ENCODE measurements at places on chromosomes 6 and 20. TPM values are rescaled to one million over a fixed set of nuclear protein-coding genes. Genes with fewer than 3 reads are reported as not detected.

DNA sequence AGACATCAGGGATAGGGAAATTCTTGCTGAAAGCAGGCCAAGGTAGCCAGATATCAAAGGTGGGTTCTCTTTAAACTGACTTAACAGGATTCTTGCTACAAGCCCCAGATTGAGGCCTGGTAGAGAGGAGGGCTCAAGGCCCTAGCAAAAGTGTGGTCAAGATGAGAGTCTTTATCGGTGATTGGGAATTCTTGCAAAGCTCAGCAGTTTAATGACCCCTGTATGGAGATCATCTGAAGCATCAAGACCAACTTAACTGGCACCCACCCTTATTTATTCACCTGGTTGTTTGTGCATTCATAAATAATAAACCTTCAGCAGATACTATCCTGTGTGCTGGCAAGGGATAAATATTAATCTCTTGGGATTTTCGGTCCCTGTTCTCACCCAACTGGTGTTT, 6.3 kb downstream of the FAM120B start:
- DNase-seq = no peak

The PPIL6 gene
- 13.0 TPM for total RNA-seq

GRCh38 chr20:21510414-21511384, 3.2 kb downstream of the NKX2-2 start:
- DNase-seq = no peak

- DNase-seq = no peak
Measured at GRCh38 chr6:142841915-142842314, 103.1 kb downstream of the HIVEP2 start.

- no peak for DNase-seq
Measured at GRCh38 chr6:52992980-52993920, 1.8 kb downstream of the GSTA4 start.

The FNDC11 gene
- 10.6 TPM for total RNA-seq

GRCh38 chr20:45462711-45463509, 6.6 kb upstream of the WFDC2 start:
- DNase-seq = no peak

GRCh38 chr6:49606721-49607390, 29.8 kb downstream of the RHAG start:
- DNase-seq = peak; percentile 27

GRCh38 chr6:22026164-22026678, 270.6 kb downstream of the PRL start:
- no peak for DNase-seq

GRCh38 chr6:19219931-19220330, 617.2 kb upstream of the ID4 start:
- no peak for DNase-seq

The SLC25A27 gene
- 25.0 TPM for total RNA-seq

The NNAT gene
- total RNA-seq = not detected

GRCh38 chr20:891706-892080, 24.4 kb downstream of the ANGPT4 start:
- DNase-seq = no peak

The TTK gene
- total RNA-seq = 28.7 TPM

- peak; percentile 44 for DNase-seq
Measured at GRCh38 chr6:44000164-44000842, 126.9 kb downstream of the MRPL14 start.

The FOXQ1 gene
- total RNA-seq = 57.0 TPM

GRCh38 chr6:145729887-145730286, 5.4 kb downstream of the EPM2A start:
- DNase-seq = no peak

DNA sequence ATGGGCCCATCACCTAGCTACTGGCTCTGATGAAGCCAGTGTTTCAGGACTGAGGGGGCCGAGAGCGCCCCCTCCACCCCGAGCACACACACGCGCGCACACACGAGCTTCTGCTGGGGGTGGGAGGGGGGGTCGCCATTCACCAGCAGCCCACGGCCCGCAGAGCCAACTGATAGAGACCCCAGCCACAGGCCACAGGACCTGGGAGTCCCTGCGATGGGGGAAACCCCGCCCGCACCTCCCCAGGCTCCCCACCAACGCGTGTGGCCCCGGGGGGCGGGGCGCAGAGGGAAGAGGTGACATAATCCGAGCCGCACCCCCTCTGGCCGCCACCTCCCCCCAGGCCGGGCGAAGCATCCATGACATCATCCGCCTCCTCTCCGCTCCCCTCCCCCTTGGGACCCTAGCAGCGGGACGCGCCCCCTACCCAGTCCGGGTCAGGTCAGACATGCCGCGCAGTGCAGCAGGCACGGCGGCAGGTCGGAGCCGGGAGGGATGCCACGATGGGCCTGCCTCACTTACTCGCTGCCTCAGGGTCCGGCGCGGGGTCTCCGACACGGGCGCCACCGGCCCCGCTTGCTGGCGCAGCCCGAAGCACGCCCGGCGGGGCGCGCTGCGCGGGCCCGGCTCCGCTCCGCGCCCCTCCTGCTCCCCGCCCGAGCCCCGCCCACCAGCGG, at the start of gene LZTS3:
Gene LZTS3, minus strand, starts transcription at position 617 of the 677 bp plus-strand sequence. CDS start 6,386 bp downstream, outside the sequence.
- no peak for DNase-seq

GRCh38 chr6:138550346-138550767, 51.1 kb upstream of the NHSL1 start:
- peak; percentile 35 for DNase-seq

GRCh38 chr20:41005361-41005729, 23.3 kb upstream of the TOP1 start:
- DNase-seq = peak; percentile 92
